Activated CD4-positive, alpha-beta T cell treated with anti-CD3 and anti-CD28 coated beads, Interleukin-10, Interleukin-2, amounts not matched to agents 100 ng/mL and 50 ng/mL, durations not matched to agents 16 hours and 8 hours (primary cell): ENCODE measurements at places on chromosomes 13 and 19.

DNA sequence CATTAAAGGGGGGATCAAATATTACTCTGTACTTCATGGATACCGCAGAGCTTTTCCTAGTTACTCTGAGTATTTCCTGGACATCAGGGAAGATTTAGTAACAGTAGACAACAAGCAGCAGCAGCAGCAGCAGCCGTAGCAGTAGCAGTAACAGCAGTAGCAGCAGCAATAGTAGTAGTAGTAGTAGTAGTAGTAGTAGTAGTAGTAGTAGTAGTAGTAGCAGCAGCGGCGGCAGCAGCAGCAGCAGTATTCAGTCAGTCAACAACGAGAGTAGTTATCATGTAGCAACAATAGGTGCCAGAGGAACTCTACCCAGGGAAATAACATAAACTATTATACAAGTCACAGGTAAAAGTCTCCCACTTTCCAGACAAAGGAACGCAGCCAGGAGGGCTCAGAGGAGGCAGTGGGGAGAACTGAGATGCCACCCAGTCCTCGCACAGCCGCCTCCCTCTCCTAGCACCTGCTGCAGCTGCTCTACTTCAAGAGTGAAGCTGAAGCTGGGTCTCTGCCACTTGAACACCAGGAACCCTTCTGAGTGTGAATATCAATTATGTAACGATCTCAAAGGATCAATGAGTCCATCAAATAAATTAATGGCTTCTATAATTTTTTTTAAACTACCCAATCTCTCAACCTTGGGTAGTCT is 1.3 kb upstream of the DOCK9 start:
- no peak for DNase-seq

GRCh38 chr13:112525356-112525945 is 62.5 kb downstream of the TUBGCP3 start:
- no peak for DNase-seq

- no peak for DNase-seq
Observed at GRCh38 chr19:37813340-37813739, 34.0 kb upstream of the ZNF573 start.

GRCh38 chr13:42815681-42816080 is 34.3 kb downstream of the FAM216B start:
- DNase-seq: no peak

- no peak for DNase-seq
Observed at GRCh38 chr13:114108141-114108761, 24.2 kb downstream of the RASA3 start.
